ENCODE measurements at places on chromosomes 12 and 14. TPM values are rescaled to one million over a fixed set of nuclear protein-coding genes. Genes with fewer than 3 reads are reported as not detected.
A peak's percentile ranks its signal among the peaks of the same experiment; 100 is the strongest.

GRCh38 chr14:68042586-68043210 is 223.1 kb downstream of the RAD51B start:
- no peaks in the 10 kb centered on the region for H3K27me3 ChIP-seq
- no peak overlapping the region for H3K27ac ChIP-seq
- H3K4me3 ChIP-seq = no peak overlapping the region
- no peak for DNase-seq

- peaks cover 10% of the 10 kb centered on the region for H3K36me3 ChIP-seq
- H3K4me3 ChIP-seq = no peak overlapping the region
- no peaks in the 10 kb centered on the region for H3K27me3 ChIP-seq
- no peak for DNase-seq
Observed at GRCh38 chr12:1147821-1148220, 156.8 kb downstream of the ERC1 start.

DNA sequence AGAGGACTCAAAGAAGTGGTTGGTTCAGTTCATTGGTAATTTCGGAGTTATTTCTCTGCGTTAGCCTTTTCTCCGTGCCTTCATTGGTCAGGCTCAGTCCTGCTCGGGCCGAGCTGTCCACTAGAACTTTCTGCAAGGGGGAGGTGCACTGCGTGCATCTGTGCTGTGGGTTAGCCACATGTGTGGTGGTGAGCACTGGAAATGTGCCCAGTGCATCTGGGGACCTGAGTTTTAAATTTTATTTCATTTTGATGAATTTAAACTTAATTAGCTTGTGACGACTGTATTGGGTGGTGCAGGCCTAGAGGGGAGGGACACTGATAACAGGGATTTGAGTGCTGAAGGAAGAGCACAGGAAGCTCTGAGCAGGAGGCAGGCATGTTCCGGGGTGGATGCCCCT is 24.5 kb downstream of the SETD1B start:
- H3K36me3 ChIP-seq = peaks cover 88% of the 10 kb centered on the region
- DNase-seq = no peak
- no peak overlapping the region for H3K4me3 ChIP-seq
- H3K27me3 ChIP-seq = no peaks in the 10 kb centered on the region
- H3K27ac ChIP-seq = no peak overlapping the region
- peaks cover 3% of the 10 kb centered on the region for H3K4me1 ChIP-seq

DNA sequence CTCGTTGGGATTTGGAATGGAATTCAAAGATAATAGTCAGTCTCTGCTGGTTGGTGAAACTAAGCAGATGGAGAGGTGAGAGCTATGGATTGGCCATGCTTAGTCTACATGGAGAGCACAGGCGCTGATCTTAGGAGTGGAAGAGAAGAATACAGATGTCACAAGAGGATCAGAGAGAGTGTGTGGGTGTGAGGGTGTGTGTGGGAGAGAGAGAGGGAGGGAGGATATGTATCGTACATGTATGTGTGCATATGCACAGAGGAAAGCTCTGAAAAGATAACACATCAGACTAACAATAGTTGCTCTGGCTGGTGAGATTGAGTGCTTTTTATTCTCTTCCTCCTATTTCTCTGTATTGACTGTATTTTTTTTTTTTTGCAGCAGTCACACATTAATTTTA is 686.2 kb upstream of the TBX3 start:
- H3K4me1 ChIP-seq = no peaks in the 10 kb centered on the region
- H3K27ac ChIP-seq = no peak overlapping the region
- no peak for DNase-seq
- no peaks in the 10 kb centered on the region for H3K36me3 ChIP-seq

GRCh38 chr12:80364056-80364455 is 80.0 kb upstream of the PTPRQ start:
- no peak overlapping the region for H3K27ac ChIP-seq
- H3K4me3 ChIP-seq = no peak overlapping the region
- no peaks in the 10 kb centered on the region for H3K4me1 ChIP-seq
- no peaks in the 10 kb centered on the region for H3K36me3 ChIP-seq

Gene BRMS1L
- 7.0 TPM for total RNA-seq

Gene SERPINA12
- total RNA-seq = not detected

GRCh38 chr12:113359133-113359938 is 949 bp downstream of the PLBD2 start:
- DNase-seq = no peak
- peak overlapping the region; percentile 87 for H3K4me3 ChIP-seq
- H3K27ac ChIP-seq = peak overlapping the region; percentile 80
- peaks cover 13% of the 10 kb centered on the region for H3K4me1 ChIP-seq
- H3K27me3 ChIP-seq = no peaks in the 10 kb centered on the region
- no peaks in the 10 kb centered on the region for H3K36me3 ChIP-seq

Gene FSCB
- total RNA-seq = not detected

- no peaks in the 10 kb centered on the region for H3K4me1 ChIP-seq
- DNase-seq = no peak
- no peak overlapping the region for H3K27ac ChIP-seq
- no peaks in the 10 kb centered on the region for H3K36me3 ChIP-seq
Observed at GRCh38 chr14:66944872-66945271, 244.4 kb upstream of the GARIN2 start.

GRCh38 chr12:19036673-19037357 is 92.7 kb upstream of the PLEKHA5 start:
- H3K36me3 ChIP-seq = no peaks in the 10 kb centered on the region
- H3K4me3 ChIP-seq = no peak overlapping the region
- peak overlapping the region; percentile 24 for H3K27ac ChIP-seq
- no peak for DNase-seq
- no peaks in the 10 kb centered on the region for H3K27me3 ChIP-seq
- H3K4me1 ChIP-seq = peaks cover 17% of the 10 kb centered on the region

Gene KRT82
- total RNA-seq = not detected
